Stimulated activated CD4-positive, alpha-beta T cell treated with anti-CD3 and anti-CD28 coated beads, Interleukin-1b, Interleukin-23, amount 100 ng/mL, for 4 hours (primary cell): ENCODE measurements at places on chromosomes 16 and 17.

DNA sequence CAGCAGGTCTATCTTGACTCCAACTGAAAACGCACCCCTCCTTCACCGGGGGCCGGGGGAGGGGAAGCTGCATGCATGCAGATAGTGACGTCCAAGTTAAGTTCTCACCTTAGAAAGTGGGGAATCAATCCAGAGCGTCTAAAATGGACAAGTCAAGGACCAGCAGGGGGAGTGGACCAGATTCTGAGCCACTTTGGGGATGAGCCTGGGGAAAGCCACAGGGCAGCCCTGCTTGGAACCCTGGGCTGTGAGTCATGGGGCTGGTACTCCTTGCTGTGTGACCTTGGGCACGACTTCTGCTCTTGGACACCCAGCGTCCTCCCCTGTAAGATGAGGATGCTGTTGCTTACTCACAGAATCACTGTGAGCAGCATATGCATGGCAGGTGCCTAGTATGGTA, 9.1 kb downstream of the TNFRSF13B start:
- DNase-seq: no peak

DNA sequence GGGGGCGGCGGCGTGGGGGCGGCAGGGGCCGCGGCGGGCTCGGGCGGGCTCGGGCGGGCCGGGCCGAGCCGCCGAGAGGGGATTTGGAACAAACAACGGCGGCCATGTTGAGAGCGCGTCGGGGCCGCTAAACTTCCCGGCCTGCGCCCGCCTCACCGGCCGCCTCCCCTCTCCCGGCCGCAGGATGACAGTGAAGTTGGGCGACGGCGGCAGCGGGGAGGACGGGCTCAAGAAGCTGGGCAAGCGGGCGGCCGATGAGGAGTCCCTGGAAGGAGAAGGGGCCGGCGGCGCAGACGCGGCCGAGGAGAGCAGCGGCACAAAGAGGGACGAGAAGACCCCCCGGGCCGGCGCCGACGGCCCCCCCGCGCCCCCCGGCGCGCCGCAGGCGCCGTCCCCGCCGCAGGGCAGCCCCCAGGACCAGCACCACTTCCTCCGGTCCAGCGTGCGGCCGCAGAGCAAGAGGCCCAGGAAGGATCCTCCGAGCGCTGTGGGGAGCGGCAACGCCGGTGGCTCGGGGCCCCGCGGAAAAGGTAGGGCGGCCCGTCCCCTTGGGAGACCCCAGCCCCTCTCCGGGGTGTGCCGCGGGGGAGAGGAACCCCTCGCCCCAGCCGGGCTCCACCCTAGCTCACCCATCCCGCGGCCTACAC, 2.4 kb downstream of the CRAMP1 start:
- no peak for DNase-seq

GRCh38 chr17:20315821-20316220, 151.5 kb downstream of the LGALS9B start:
- DNase-seq: no peak

DNA sequence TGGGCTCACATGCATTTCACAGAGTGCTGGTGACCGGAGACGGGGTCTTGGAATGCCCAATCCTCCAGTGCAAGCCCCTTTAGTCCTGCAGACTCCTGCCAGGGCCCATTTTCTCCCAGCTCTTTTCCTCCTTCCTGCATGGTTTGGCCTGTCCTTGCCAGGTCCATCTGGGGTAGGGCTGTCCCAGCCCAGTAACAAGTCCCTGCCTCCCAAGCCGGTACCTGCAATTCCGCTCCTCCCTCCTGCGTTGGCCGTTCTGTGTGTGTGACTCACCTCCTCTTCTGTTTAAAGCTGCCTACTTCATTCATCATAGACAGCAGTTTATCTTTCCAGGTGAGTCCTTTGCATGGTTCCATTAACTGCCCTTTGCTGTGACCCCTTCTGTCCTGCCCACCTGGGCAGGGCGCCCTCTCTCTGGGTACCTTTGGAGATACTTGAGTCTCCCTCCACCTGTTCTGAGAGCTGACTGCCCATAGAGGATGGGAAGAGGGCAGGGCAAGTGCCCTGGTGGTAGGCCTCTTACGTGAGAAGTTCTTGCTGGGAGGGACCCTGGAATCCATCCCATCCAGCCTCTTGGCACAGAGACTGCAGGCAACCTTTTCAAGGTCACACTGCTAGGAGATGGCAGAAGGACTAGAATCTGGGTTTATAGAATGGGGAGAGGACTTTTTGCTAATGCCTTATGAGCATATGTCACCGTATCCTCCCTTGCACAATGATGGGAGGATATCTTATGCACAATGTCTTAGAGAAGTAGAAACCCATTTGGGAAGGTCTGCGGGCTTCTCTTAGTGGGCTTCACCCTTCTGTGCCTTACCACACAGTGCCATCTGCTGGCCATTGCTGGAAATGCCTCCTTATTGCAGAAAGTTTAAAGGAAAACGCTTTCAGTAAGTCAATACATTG, 29.7 kb upstream of the LGALS9 start:
- peak; percentile 85 for DNase-seq

DNA sequence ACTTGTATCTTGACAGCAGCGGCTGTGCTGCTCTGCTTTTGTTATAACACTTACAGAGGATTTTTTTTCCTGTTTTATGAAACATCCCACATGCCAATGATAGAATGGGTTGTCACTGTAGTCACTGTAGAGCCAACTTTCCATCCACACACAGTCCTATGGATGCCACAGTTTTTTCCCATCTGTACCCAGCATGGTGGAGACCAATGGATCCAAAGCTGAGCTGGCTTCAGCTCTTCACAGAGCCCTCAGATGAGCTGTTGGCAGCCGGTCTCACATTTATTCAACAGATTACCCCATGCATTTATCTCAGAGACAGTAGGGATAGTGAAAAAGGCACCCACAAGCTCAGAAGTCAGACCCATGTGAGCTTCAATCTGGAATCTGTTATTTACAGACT, 91.4 kb upstream of the CACNG5 start:
- no peak for DNase-seq

- no peak for DNase-seq
These were observed 1.7 kb downstream of the EMP2 start for GRCh38 chr16:10578474-10579316.

GRCh38 chr17:52828621-52829020, 670.1 kb upstream of the CA10 start:
- DNase-seq: no peak

DNA sequence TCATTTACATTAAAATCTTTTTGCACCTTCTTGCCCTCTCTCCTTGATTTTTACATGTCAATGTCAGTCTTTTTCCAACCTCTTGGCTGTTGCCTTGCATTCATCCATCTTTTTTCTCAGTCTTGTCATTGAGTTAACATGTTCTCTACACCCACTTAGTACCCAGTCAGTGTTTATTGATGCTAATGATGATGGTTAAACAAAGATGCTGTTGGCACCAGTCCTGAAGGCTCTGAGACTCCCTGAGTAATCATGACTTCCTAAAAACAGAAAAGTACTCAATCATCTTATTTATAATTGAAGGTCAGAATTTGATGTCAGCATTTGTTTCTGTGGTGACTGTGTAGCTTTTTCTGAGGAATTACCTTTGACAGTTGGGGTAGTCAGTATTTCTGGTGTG, 104.5 kb downstream of the NLK start:
- DNase-seq: no peak

- no peak for DNase-seq
These were observed 158.9 kb upstream of the NOG start for GRCh38 chr17:56434610-56435009.

- no peak for DNase-seq
These were observed 320.8 kb downstream of the FOXL1 start for GRCh38 chr16:86899151-86899550.

DNA sequence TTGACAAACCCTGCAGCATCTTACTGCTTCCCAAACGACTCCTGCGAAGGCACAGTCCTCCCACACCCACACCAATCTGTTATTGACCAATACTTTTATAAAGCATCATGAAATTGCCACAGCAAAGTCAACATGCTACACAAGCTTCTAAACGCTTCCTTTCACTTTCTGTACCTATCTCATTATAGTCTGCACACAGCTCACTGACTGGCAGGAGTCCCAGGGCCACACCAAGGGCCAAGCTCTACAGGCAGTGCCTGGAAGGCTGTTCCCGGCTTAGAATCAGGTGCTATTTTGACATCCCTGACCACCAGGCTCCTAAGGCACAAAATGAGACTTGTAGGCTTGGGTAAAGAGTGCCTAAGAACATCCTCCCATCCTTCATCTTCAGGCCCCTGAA, 39.5 kb downstream of the USP7 start:
- no peak for DNase-seq

- DNase-seq: no peak
These were observed 17.8 kb upstream of the TMEM219 start for GRCh38 chr16:29943846-29944799.

DNA sequence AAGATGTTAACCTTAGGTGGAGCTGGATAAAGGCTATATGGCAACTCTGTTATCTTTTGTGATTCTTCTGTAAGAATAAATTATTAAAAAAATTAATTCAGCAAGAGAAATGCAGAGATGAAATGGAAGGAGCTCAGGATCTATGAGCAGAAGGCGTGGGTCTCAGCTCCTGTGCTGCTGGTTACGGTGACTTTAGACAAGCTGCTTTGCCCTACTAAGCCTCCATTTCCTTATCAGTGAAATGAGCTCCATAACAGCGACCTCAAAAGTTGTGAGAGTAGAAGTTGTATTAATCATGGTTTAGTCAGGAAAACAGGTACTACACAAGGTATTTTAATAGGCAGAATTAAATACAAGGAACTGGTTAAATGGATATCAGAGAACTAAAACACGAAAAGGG, 48.2 kb upstream of the FOXJ1 start:
- no peak for DNase-seq
